Kasumi-1 (cell line): ENCODE measurements at places on chromosomes 7 and 10.

DNA sequence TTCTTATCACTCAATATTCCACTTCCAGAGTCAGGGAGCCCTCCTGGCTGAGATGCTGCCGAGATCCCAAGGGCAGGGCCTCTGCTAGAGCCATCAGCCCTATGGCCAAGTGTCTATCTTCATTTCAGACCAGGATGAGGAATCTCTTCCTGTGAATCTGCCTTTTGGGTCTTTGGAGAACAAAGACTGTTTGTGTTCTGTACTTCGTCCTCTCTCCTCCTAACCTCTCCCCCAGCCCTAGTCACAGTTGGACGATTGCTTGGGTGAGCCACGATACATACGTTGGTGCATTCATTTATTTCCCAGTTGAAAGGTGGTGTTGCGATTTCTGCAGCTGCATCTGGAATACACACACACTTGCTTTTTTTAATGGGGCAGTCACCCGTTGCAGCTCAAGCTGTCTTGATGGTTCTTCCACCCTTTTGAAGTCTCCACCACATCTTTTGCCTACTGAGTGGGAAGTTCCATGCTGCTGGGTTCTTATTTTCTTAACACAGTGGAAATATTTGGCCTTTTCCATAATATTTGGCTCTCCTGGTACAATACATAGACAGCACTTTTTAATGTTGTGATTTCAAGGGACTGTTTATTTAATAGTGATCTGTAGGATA is 26.7 kb downstream of the SH3PXD2A start:
- DNase-seq, result no peak

DNA sequence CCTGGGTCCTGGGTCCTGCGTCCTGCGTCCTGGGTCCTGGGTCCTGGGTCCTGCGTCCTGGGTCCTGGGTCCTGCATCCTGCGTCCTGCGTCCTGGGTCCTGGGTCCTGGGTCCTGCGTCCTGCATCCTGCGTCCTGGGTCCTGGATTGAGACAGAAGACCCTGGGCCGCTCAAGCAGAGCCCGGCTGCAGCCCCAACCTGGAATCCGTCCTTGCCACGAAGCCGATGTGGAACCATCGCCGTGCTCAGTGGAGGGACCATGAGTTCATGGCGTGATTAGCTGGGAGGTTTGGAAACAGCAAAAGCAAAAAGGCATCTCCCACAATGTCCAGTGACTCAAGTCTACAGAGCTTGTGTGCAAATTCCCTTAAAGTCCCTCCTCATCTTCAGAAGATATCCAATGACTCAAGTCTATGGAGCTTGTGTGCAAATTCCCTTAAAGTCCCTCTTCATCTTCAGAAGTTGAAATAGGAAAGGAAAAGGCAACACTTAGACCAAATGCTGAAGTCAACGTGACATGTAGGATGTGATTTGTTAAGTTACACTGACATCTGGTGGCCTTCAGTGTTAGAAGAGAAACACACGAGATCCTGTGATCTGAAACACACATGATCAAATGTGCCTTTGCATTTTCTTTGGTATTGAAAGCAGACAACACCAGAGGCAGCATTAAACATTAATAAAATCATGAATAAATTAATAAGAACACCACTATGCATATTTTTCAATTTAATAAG is 179.9 kb downstream of the PTPRN2 start:
- peak; percentile 60 for DNase-seq

DNA sequence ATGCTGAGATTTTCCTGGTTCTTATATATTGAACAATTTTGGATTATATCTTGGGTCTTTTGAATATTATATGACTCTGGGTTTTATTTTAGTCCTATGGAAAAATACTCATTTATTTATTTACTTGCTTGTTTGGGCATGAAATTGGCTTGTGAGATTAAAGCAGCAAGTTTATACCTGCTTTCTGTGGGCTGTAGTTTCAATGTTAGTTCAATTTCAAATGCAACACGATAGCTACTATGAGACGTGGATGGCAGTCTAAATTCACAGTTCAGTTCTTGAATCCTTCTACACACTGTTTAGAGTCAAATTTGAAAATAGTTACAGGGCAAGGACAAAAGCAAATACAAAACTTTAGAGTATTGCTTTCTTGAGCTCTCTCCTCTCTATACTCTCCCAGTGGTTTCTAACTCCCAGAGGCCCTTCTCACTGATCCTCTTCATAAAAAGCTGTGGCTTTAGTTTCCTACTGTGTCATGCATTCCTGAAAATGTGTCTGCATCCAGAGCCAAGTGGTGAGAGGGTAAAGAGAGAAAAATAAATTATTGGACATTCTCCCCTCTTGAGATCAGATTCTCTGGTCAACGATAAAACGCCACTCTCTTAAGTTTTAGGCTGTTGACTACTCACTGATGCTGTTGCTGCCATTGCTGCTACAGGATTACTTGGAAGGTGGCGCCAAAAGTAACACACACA is 34.4 kb downstream of the POLR1F start:
- DNase-seq, result no peak

DNA sequence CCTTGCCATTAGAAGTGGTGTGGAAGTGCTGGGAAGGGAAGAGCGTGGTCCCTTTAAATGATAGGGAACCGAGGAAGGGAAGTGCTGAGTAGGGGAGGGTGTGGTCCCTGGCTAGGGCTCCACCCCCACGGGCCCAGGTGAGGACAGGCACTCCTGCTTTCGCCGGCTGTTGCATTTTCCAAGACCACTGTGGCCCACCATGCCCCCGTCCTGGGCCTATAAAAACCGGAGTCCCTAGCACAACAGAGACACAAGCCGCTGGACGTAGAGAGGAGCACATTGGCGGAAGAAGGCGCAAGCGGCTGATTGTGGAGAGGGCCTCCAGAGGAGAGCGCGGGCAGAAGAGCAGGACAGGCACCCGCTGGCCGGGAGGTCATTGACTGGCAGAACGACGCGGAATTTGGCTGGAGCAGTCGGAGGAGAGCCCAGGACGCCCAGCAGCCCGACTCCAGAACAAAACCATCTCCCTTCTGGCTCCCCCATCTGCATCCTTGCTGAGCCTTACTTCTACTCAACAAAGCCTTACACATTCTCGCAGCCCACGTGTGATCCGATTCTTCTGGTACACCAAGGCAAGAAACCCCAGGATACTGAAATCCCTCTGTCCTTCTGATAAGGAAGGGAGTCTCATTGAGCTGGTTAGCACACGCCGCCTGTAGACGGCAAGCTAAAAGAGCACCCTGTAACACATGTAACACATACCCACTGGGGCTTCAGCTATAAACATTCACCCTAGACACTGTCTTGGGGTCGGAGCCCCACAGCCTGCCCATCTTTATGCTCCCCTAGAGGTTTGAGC is 146.2 kb upstream of the LYZL1 start:
- DNase-seq, result no peak

DNA sequence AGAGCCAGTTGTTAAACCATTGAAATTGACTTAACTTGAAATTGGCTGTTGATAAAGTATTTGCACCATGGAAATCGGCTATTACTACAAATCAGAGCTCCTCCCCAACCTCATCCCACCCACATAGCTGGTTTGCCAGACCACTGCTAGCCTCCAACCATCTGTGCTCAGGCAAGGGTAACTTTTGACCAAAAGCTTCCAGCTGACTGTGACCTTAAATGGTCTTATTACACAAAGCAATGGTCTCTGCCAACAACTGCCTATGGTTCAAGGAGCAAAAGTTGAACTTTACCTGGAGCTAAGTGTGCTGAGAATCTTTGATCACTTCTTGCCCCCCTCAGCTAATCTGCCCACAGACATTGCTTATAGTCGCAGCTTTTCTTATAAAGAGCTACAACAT is 48.5 kb upstream of the ADRB1 start:
- no peak for DNase-seq

DNA sequence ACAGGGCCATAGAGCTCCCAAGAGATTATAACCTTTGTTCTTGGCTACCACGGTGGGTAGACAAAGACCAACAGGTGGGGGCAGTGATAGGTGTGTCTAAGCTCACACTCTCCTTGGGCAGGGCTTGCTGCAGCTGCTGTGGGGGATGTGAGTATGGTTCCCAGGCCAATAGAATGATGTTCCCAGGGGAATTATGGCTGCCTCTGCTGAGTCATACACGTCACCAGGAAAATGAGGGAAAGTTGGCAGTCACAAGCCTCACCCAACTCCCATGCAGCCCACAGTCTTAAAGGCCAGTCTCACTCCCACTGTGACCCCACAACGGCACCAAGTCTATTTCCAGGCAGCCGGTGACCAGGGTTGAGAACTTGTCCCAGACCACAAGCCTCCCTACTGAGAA is 453.4 kb upstream of the PODXL start:
- DNase-seq, result no peak
